Spleen (tissue), 13 donors: ENCODE measurements at places on chromosomes 6 and 20. TPM values are rescaled to one million over a fixed set of nuclear protein-coding genes. Genes with fewer than 3 reads are reported as not detected.

The DUSP15 gene
- total RNA-seq = 2.0 TPM

The HEY2 gene
- 3.1 TPM for total RNA-seq

The DEFB132 gene
- total RNA-seq = not detected

The SLC32A1 gene
- total RNA-seq = not detected

The MAFB gene
- total RNA-seq = 287 TPM

The ENPP3 gene
- total RNA-seq = 0.98 TPM

The ARMC2 gene
- 6.0 TPM for total RNA-seq

The ABT1 gene
- total RNA-seq = 18.1 TPM

The ZSCAN31 gene
- 3.8 TPM for total RNA-seq

The MLN gene
- total RNA-seq = not detected

DNA sequence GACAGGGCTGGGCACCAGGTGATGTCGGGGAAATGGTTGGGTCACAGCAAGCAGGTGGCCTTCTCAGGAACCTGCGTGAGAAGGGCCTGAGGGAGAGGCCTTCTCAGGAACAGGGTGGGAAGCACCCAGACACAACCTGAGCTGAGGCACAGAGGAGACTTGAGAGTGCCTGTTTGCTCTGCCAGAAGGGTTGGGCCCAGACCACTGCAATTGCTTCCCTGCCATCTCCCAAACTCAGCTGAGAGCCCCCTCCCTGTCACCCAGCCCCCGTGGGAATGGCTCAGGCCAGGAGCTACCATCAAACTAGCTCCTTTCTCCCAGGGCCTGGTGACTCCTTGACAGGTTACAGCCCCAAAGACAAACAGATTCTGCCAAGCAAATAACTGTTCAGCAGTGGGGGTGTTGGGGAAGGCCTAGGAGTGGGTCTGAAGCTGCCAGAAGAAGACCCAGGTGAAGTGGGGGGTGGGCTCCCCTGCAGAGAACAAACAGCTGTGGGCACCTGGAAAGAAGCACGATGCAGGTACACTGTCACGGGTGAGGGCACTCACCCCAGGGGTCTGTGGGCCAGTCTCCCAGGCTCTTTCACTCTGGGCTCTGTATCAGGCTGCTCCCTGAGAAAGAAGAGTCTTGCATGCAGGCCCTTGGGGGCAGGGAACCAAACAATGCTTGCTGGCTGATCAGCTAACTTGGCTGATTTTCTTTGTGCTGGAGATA, 30.4 kb upstream of the SPDEF start:
- DNase-seq = no peak

DNA sequence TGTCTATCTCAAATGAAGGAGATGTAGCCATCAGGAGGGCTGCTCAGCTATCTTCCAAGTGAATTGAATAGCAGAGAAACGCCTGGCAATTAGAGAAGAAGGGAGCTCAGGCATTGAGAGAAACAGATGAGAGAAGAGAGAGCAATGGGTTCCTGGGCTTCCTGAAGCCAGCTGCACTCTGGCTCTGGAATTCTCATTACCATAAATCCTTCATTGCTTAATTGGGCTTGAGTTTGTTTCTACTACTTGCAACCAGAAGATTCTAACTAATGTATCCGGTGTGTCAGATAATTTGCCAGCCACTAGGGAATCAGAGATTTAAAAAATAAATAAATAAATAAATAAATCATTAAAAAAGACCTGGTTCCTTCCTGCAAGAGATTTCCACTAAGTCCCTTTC, 25.0 kb upstream of the CDKAL1 start:
- no peak for DNase-seq

GRCh38 chr6:140487586-140487985, 1113.1 kb upstream of the CITED2 start:
- no peak for DNase-seq

GRCh38 chr6:27238010-27238983, 9.2 kb upstream of the PRSS16 start:
- no peak for DNase-seq

DNA sequence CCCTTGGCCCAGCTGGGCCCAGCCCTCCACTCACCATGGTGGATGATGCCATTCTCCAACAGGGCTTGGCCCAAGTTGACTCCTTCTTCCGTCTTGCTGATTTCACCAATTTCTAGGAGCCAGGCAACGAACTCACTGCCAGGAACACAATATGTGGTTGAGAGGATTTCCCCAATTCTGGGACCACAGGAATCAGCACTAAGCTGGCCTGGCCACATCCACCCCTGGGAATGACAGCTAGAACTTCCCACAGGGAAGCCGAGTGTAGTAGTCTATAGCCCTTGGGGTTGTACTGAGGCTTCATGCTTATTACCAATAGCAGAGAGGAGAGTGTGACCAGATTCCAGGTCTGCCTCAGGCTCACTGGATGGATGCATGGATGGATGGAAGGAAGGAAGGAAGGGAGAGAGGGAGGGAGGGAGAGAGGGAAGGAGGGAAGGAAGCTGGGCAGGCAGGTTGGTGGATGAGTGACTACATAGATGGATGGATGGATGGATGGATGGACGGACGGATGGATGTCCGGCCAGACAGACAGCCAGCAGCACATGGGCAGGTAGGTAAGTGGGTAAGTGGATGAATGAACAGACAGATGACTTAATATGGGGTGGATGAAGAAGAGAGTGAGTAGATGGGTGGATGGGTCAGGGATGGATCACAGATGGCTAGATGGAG, 146.5 kb downstream of the PREX1 start:
- peak; percentile 28 for DNase-seq

DNA sequence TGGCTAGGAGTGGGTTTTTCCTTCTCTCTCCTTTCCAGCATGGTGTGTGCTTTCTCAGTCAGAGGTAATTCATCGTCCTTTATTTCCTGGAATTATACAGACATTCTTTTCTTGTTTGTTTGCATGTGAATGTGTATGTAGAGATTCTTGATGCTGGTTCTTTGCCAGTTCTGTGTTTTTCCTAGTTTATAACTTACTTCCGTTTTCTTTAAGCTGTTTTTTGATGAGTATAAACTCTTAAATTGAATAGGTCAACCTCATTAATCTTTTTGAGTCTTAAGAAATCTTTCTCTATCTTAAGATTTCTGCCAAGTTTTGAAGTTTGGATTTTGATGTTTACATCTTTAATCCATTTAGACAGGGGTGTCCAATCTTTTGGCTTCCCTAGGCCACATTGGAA, 38.7 kb downstream of the IGF2R start:
- no peak for DNase-seq

GRCh38 chr6:162058281-162058875, 669.2 kb downstream of the PRKN start:
- no peak for DNase-seq

- DNase-seq = no peak
Observed at GRCh38 chr6:120214088-120214499, 864.5 kb upstream of the MAN1A1 start.

GRCh38 chr6:39684790-39685488, 40.3 kb downstream of the KIF6 start:
- no peak for DNase-seq

GRCh38 chr6:31920811-31921210, 6.7 kb upstream of the C2 start:
- DNase-seq = no peak

- no peak for DNase-seq
Observed at GRCh38 chr6:152355166-152355565, 282.0 kb downstream of the SYNE1 start.

- DNase-seq = no peak
Observed at GRCh38 chr6:157163434-157164159, 159.7 kb downstream of the TMEM242 start.

- no peak for DNase-seq
Observed at GRCh38 chr6:9621276-9621675, 793.6 kb downstream of the TFAP2A start.

DNA sequence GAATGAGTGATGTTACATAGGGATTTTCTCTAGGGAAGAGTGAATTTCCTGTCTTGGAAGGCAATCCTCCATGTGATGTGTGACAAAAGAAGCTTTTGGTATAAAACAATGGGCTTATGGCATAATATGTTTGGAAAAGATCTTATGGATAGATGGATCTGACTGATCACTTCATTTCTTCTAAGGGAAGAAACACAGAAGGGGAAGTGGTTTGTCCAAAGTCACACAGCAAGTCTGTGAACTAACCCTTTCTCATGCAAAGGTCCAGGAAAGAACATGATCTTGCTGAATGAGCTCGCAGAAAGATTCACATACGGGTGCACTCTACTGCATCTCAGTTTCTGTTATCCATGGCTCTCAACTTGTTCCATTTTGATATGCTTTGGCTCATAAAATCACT, 575.9 kb upstream of the JAG1 start:
- no peak for DNase-seq

- DNase-seq = no peak
Observed at GRCh38 chr6:138203315-138203714, 15.0 kb downstream of the PBOV1 start.

DNA sequence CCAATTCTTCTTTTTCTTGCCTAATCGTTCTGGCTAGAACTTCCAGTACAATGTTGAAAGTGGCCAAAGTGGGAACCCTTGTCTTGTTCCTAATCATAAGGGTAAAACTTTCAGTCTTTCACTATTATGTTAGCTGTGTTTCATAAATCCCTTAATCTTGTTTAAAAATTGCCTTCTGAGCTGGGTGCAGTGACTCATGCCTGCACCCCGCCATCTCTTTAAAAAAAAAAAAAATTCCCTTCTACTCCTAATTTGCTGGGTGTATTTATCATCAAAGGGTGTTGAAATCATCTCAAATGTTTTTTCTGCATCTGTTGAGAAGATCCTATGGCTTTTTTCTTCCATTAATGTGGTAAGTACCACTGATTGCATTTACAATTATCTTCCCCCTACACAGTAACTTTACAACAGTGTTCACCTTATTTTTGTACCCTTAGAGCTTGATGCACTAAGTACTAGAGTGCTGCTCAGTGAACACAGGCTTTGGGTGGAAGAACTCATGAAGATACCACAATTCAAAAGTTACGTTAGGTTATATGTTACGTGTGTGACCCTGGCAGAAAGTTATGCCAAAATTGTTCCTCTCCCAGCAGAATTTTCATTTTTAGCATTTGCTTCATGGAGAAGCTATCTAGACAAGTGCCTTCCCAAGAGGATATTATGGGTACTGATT, 9.7 kb downstream of the SNRPB start:
- DNase-seq = no peak

- DNase-seq = no peak
Observed at GRCh38 chr6:25259756-25260155, 19.4 kb upstream of the CARMIL1 start.

DNA sequence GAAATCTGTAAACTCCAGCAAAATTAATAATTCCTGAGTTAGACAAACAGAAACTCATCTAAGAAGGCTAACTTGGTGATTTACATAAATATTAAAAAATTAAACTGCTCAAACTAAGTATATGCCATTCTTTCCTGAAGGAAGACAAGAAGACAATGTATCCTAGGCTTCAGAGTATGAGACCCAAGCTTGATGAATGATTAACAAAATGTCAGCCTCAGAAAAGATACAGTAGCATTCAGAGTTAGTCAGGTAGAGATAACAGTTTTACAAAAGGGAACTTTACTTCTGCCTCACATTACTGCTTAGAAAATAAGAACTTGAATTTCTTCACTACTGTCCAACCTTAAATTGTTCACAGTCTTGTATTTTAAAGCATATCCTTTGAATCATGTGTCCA, 12.0 kb downstream of the CSNK2A1 start:
- no peak for DNase-seq

- DNase-seq = no peak
Observed at GRCh38 chr6:131600716-131601115, 27.3 kb downstream of the MED23 start.
